ENCODE measurements at places on chromosomes 5 and 9.

GRCh38 chr5:103951776-103952175 lies 389.2 kb upstream of the NUDT12 start:
- DNase-seq, result no peak

- DNase-seq, result no peak
Measured at GRCh38 chr5:134846641-134846960, 833 bp downstream of the C5orf24 start.

DNA sequence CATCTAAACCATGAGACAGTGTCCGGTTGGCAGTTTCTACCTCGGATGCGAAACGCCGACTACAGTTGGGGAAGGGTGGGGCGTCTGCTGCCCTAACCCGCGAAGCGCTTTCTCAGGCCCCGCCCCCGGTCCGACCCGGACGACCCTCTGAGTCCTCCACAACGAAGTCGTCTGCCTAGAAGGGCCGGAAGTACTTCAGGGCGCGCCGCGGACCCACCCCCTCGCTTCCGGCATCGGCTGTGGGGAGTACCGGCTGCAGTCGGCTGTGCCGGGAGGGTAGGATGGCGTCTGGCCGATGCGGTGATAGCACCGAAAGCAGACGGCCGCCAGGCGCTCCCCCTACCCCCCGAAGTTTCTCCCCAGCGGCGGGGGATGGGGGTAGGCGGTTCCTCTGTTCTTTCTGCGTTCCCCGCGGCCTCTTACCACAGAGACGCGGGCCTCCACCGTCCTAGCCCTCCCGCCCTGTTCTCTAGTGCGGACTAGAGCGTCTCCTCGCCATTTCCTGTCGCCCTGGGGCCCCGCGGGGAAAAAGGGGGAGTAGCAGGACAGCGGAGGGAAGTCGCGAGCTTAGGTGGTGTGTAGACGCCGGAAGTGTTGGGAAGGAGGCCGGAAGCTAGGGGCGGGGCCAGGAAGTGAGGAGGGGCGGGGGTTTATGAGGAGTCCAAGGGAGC lies at the start of gene TRIM41:
Gene TRIM41 (plus strand): TSS at position 224 of the 671 bp plus-strand sequence. CDS start 719 bp downstream, outside the sequence.
- peak; percentile 94 for DNase-seq

- no peak for DNase-seq
Measured at GRCh38 chr9:27527702-27528075, 1.9 kb downstream of the MOB3B start.

DNA sequence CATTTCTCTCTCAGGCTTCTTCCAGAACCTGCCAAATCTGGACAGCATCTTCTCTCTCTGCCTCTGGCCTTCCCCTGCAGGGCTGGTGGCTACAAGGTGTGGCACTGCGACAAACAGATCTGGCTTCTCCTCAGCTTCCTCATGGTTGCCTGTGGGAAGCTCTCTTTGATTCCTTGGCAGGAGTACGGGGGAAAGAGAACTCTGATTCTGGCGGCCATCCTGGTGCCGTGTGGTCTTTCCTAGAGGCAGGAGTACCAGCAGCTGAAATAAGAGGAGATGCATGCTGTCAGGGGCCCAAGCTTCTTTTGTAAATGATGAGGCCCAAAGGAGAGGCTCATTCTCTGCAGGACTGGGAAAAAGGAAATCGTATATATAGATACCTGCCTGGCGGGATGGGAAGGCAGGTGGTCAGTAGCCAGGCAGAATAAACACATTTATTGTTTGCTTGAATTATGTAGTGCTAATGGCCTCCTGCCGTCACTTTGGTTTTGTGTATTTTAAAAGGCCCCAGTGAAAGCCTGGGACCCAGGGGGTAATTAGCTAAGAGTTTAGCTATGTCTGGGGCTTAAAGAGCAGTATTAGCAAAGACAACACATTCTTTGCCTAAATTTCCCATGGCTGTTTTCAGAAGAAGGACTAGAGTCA lies at the start of gene CER1:
Gene CER1 (minus strand): TSS at position 343 of the 645 bp plus-strand sequence. CDS start 61 bp downstream, at position 282.
- DNase-seq, result no peak

DNA sequence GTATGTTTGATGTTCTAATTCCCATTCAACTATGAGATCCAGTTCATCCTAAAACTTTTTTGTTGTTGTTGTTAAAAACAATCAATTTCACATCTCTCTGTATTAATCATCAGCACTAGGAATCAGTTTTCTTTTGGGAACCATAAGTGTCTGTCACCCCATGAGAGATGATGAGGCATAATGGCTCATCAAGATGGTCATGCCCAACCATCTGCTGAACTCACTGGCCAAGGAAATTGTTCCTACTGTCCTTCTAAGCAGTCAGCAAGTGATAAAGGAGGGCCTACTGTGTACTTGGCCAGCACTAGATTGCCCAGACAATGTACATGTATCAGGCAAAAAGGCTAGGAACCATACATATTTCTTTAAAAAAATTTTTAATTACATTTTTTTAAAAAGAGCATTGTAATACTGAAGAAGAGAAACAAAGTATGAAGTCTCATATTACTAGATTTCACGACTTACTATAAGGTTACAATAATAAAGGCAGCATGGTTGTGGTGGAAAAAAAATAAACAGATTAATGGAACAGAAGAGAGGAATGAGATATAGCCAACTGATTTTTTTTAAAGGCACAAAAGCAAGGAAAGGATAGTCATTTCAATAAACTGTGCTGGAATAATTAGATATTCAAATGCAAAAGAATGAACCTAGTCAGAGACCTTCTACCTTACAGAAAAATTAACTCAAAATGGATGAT lies 458.3 kb downstream of the SPOCK1 start:
- no peak for DNase-seq

DNA sequence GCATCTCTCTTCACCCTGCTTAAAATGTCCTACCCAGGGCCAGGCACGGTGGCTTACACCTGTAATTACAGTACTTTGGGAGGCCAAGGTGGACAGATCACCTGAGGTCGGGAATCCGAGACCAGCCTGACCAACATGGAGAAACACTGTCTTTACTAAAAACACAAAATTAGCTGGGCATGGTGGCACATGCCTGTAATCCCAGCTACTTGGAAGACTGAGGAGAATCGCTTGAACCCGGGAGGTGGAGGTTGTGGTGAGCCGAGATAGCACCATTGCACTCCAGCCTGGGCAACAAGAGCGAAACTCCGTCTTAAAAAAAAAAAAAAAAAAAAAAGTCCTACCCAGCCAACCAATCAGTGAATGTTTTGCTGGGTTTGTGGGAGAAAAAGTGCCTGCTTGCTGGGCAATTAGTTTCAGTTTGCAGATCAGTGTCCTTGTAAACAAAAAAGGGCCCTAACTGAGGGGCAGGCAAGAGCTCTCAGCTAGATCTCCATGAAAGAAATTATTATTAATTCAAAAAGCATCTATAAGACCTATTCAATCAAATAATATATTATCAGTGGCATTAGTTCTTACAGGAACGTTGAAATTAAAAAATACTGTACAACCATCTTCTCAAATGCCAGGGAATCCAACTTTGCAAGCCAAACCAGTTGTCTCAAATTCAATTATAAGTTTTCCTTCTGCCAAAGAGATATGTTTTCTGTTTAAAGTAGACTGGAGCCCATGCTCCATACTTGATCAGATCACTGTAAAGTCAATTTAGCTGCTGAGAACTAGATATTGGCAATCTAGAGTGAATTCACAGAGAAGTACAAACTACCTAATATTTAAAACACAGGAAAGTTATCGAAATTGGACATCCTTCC lies 3.9 kb downstream of the MEGF9 start:
- DNase-seq, result no peak

- DNase-seq, result no peak
Measured at GRCh38 chr9:117779760-117780159, 75.6 kb downstream of the TLR4 start.

DNA sequence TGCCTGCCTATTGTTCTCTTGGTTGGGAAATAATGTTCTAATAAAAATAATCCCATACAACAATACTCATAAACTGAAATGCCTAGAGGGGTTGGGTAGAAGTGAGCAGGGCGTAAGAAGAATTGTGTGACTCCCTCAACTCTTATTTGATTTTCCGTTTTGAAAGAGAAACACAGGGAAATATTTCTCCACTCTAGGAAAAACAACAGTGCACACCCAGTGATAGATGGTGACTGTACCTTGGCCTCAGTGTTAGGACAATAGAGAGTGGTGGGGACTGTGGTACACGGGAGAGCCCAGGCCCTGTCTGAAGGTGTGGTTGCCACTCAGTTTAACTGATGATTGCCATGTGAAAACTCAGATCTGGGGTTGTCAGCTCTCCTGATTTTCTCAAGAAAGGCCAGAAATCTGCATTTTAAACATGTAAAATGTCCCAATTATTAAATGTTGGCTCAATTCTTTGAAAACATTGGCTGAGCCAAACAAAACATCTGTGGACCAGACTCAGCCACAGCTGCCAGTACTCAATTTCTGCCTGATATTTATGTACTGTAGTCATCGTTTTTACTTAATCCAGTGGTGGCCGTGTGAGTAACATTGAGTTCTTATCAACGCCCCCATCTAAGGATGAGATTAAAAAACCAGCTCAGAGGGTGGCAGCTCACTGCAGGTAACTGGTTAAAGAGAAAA lies 103.8 kb upstream of the ZNF618 start:
- no peak for DNase-seq

DNA sequence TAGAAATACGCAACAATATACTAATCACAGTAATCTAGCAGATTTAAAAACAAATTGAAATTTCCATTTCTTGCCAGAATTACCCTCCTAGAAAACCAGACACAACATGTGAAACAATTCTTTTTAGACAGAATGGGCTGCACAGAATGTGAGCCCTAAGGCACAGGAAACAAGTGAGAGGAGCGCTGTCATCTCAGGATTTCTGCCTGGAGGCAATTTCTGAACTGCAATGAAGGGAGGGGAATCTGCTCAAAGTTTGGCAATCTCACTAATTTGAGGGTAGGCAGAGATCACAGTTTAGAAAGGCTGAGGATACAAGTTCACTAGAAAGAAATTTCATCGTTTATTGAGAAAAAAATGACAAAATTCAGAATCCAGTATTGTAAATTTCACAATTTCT lies 70.3 kb downstream of the INIP start:
- no peak for DNase-seq

DNA sequence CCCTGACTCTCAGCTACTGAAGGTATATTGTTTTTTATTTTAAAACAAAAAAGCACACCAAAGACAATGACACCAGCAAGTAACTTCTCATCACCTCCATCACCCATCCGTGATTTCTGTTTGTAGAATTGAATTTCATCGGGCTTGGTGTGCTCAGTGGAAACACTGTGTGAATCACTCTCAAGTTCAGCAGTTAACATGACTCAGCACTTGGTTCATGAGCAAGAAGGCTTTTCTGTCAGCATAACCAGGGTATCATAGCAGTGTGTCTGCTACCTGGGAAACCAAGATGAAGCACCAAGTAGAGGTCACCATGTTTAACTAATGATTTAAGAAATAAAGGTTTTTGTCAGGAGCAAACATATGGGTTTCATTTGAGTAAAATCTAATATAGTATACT lies 123.7 kb downstream of the INSYN2B start:
- DNase-seq, result no peak

DNA sequence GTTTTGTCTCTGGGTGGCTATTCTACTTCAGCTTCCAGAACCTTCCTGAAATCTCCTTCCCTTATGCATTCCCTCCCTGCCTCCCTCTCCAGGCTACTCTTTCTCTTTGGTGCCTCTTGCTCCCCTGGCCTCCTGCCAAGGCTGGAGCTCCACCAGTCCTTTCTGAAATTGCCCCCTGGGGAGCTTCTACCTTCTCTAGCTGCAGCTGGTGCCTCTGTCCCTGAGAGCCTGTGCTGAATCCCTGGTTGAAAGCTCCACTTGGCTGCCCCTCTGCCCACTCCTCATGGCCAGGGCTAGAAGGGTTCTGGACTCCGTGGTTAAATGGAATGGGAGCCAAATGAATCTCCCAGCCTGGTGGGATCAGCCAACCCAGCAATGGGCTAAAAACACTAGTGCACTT lies 80.1 kb downstream of the COL15A1 start:
- no peak for DNase-seq

GRCh38 chr5:156042726-156043125 lies 284.2 kb upstream of the SGCD start:
- no peak for DNase-seq

GRCh38 chr5:177094224-177095087 lies 7.7 kb downstream of the FGFR4 start:
- no peak for DNase-seq

GRCh38 chr5:171270136-171270535 lies 38.9 kb upstream of the TLX3 start:
- no peak for DNase-seq

- no peak for DNase-seq
Measured at GRCh38 chr9:98381311-98382103, 126.1 kb upstream of the TBC1D2 start.

GRCh38 chr5:60263346-60263745 lies 369.8 kb upstream of the PDE4D start:
- no peak for DNase-seq

DNA sequence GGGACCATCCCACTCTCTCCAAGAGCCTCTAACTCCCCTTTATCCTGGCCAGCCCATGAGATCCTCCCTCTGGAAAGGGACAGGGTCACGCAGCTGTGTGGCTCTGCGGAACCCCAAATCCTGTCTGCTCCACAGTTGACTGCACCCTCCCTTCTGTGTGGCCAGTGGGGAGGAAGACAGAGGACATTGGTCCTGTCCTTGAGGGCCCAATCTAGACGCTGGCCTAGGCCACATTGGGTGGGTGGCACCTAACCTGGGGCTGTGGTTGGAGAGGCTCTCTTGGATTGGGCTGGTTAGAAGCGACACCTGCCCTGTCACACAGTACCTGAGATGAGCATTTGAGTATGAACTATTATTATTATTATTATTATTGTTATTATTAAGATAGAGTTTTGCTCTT lies 12.6 kb upstream of the NXNL2 start:
- DNase-seq, result no peak

- no peak for DNase-seq
Measured at GRCh38 chr5:151384106-151384505, 36.7 kb upstream of the SLC36A2 start.

- no peak for DNase-seq
Measured at GRCh38 chr5:64165160-64165499, 513 bp upstream of the RNF180 start.

DNA sequence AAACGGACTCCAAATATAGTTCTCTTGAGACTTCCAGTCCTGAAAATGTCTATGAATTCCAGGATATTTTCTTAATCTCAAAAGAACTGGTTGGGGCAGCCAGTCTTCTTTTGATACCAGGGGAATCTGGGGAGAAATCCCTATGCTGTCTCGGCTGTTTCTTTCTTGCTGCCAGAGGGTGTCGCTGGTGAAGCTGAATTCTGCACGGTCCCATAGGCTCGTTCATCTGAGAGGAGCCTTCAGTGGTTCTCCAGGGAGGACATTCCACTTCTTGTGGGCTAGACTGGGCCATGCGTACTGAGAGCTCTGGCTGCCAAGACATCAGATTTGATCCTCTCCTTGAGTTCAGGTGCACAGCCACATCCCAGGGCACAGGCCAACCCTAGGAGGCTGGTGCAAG lies 155.0 kb upstream of the CLINT1 start:
- DNase-seq, result no peak

- peak; percentile 19 for DNase-seq
Measured at GRCh38 chr9:114691046-114691955, 9.3 kb upstream of the TEX48 start.

DNA sequence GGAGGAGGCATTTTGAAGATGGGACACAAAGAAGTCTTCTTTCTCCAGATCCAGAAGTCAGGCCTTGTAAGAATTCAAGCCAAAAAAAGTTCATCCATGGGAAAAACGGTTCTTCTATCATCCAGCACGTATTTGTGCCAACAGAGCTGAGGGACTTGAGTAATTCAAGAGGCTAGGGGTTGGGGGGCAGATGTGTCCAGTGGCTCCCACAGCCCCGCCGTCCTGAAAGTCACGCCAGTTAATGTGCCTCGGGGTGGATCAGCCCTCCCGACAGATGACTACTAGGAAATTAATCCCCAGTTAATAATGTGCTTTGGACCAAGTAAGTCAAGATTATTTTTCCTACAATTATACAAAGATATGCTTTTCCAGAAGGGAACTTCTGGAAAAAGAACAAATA lies 23.4 kb downstream of the NREP start:
- DNase-seq, result no peak

- DNase-seq, result no peak
Measured at GRCh38 chr5:109318455-109319108, 91.2 kb downstream of the PJA2 start.
